ENCODE measurements at places on chromosomes 5 and 9. TPM values are rescaled to one million over a fixed set of nuclear protein-coding genes. Genes with fewer than 3 reads are reported as not detected.

Gene PCDHA1
- polyA plus RNA-seq: 0.18 TPM

Gene TRIM32
- 23.7 TPM for polyA plus RNA-seq

Gene RMRP
- not detected for polyA plus RNA-seq

Gene LCN10
- 0.31 TPM for polyA plus RNA-seq

Gene SHLD3
- 6.0 TPM for polyA plus RNA-seq

Gene PHYHD1
- 33.0 TPM for polyA plus RNA-seq

Gene PCDHB14
- 9.3 TPM for polyA plus RNA-seq

Gene N4BP3
- polyA plus RNA-seq: 9.5 TPM

Gene TMEM252
- 2.2 TPM for polyA plus RNA-seq

Gene PJA2
- polyA plus RNA-seq: 148 TPM

Gene ZNF454
- 8.2 TPM for polyA plus RNA-seq

Gene OR13C5
- polyA plus RNA-seq: not detected

Gene AK8
- 1.4 TPM for polyA plus RNA-seq

Gene OLFML2A
- 41.4 TPM for polyA plus RNA-seq

- no peak for DNase-seq
These were observed 33.4 kb downstream of the SECISBP2 start for GRCh38 chr9:89351584-89352300.

GRCh38 chr5:14881826-14882225 is 10.2 kb upstream of the ANKH start:
- DNase-seq: no peak

DNA sequence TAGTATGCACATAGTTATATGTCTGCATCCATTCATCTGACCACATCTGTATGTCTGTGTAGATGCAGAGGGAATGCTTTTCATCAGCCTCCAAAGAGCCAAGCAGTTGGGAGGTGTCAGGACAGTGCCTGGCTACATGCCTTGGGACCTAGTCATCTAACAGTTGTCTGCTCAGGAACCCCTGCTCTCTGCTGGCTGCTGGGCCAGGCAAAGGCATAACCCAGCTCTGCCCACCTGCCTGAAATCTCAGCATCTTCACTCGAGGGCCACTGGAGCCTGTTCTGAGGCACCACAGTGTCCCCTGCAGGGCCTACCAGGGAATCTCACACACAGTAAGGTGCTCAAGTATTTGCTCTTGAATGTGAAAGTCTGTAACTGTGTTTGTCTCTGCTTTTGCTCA is 3.7 kb downstream of the C9orf50 start:
- DNase-seq: no peak

- DNase-seq: no peak
These were observed 6.2 kb downstream of the PRDM12 start for GRCh38 chr9:130670644-130671043.

DNA sequence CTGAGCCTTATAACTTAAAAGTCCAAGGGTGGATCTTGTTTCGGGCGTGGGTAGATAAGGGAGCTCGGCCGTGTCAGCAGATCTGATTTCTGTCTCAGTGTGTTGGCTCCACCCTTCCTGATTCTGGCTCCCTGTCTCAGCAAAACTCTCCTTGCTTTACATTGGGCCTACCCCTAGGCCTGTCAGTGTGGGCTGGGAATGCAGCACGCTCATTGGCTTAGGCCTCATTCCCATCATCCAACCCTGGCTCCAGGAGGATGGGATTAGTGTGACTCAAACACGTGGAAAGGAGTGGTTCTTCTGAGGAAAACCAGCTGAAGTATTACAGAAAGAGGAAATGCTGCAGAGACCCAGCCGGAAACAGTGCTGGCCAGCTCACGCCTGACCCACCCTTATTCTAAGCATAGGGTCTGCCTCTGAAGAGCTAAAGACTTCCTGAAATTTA is 59.9 kb downstream of the ZFAND5 start:
- peak; percentile 26 for DNase-seq

- no peak for DNase-seq
These were observed 92.1 kb downstream of the ZCCHC7 start for GRCh38 chr9:37212435-37212834.

DNA sequence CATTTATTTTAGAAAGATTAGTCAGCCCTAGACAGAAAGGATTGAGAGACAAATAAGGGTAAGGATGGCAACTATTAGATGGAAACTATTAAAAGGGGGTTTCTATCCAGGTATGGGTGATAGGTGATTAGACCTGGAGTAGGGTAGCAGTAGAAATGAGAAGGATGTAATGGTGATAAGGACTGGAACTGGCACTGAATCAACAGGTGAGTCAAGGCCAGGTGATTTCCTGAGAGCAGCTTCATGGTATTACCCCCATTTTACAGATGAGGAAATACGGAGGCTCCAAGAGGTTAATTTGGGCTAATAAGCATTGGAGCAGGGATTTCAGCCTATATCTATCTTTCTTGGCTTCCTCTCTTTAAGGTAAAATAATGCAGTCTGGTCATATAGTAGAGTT is 55.7 kb downstream of the CAST start:
- no peak for DNase-seq

GRCh38 chr9:69572611-69573010 is 99.6 kb downstream of the APBA1 start:
- DNase-seq: no peak

GRCh38 chr5:136062366-136063274 is 33.8 kb downstream of the TGFBI start:
- DNase-seq: no peak

DNA sequence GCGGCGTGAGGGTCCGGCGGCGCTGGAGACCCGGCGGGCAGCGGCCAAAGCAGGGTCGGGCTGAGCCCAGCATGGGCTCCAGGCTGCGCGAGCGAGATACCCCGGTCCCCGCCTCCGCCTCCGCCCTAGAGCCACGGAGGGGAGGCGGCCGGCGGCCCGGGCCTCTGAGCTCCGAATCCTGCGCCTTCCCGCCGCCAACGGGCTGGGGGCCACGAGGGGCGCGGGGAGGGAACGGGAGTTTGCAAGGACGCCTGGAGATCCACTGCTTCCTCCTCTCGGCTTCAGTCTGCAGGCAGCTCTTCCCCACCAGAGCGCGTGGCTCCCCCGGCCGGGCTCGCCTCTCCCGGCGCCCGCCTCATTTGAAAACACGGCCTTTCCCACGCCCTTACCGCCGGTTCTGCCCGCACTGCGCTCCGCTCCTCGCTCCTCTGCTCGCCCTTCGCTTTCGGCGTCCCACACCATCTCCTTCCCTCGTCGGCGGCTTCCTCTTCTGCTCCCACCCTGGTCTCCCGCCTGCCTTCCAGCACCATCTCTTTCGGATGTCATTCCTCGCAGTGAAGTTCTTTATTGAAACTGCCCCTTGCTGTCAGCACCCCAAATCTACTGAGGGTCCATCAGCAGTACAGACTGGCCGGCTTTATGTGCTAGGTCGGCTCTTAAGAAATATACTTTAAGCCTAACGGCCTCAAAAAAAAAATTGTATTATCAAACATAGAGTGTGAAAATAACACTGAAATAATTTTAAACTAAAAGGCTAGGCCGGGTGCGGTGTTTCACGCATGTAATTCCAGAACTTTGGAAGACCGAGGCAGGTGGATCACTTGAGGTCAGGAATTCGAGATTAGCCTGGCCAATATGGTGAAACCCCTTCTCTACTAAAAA is 105.0 kb upstream of the FAM120A start:
- peak; percentile 36 for DNase-seq

DNA sequence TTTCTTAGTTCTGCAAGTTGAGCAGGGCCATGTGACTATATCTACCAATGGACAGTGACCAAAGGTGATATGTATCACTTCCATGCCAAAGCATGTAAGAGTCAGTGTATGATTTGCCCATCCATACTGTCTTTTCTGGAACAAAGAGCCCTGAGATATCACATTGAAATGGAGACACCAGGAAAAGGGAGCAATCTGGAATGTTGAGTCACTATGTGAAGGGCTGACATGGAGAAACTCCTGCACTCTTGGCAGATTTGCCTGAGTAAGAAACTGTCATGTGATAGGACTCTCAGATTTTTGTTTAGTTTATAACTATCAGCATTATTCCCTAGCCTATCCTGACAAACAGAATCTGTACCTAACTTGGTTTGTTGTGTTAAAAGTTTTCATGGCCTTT is 29.8 kb upstream of the TMEM161B start:
- no peak for DNase-seq

GRCh38 chr5:178293815-178294214 is 61.2 kb upstream of the PHYKPL start:
- no peak for DNase-seq

GRCh38 chr5:107557051-107557658 is 113.6 kb downstream of the EFNA5 start:
- no peak for DNase-seq

DNA sequence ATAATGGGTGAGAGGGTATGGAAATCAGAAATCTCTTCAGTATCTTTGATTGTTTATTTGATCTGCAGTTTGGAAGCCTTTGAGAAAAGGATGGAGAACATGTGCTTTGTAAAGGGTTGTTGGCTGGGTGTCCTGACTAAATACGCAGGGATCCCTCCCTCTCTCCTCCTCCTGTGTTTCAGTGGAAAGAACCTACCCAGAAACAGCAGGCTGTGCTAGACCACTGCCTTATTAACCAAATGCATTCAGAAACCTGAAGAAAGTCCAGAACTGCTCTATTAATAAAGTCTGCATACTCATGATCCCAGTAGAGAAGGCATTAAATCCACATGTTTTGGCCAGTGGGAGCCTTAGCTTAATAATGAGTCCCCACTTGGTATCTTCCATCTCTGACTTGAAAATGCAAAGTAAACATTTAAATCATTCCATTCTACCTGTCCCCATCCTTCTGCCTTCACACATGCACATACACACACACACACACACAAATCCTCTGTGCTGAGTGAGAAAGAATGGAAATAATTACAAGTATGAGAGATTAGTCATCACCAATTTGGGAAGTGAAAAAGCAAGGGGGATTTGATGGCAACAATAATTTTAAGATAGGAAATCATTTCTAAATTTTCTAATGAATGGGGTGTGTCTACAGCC is 10.0 kb upstream of the LECT2 start:
- no peak for DNase-seq

DNA sequence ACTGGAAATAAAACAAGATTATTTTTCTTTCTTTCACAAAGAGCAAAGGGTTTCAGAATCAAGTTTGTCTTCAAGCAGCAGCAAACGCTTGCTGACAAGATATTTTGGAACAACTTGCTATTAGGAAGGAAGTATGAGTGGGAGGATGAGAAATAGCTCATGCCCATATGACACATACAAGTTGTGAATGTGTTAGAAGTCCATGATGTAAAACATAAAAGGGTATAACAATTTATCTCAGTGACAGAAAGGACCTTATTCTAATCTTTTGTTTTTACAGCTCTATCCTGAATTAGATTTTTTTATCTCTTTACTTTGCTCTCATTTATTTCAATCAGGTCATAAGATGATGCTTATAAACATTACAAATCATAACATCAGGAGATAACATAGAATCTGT is 516.6 kb upstream of the MEF2C start:
- no peak for DNase-seq

DNA sequence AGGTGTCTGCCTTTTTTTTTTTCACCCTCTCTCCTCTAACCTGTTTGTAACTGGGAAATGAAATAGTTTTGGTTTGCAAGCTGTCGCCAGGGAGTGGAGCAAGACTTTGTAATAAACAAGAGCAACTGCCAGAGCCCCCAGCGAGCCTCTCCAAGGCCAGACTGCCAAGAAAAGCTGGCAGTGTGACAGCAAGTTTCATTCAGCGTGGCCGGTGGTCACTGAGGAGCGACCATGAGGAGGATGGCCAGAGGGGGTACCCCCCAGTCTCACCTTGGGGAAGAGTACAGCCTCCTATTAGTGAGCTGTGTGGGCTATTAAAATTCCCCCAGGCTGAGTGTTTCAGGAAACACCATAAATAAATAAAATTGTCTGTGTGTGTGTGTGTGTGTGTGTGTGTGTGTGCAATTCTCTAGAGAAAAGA is 49.9 kb downstream of the ZFAND5 start:
- peak; percentile 81 for DNase-seq

DNA sequence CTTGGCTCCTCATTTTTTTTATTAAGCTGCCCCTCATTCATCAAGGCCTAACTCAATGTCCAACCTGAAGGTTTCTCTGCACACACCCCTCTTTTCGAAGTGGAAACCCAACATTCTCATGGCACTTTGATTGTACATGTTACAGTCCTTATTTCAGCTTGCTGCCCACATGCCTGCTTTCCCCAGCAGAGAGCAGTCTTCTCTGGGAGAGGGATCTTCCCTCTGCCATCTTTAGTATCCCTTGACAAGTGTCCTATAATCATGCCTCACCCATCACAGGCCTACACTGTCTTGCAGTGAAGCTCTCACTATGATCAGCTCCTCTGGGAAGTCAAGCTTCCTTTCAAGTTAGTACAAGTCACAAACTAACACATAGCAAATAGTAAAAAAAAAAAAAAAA is 175.1 kb downstream of the ACER2 start:
- no peak for DNase-seq

GRCh38 chr5:18797222-18797621 is 1163.0 kb downstream of the TAF11L14 start:
- no peak for DNase-seq

GRCh38 chr5:107359916-107360234 is 310.9 kb downstream of the EFNA5 start:
- no peak for DNase-seq

GRCh38 chr9:87944682-87945081 is 26.9 kb downstream of the SPATA31C1 start:
- no peak for DNase-seq

DNA sequence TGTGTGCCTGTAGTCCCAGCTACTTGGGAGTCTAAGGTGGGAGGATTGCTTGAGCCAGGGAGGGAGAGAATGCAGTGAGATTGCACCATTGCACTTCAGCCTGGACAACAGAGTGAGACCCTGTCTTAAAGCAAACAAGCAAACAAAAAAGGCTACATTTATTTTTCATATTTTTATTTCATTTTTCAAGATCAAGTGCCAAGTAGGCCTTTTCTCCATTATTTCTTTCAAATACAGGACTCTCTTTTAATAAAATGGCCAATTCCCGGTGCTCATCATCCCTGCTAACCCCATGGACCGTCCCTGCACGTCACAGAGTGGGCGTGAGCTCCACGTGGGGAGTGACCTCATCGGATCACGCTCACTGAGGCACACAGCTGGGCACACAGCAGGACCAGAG is 9.3 kb upstream of the GBGT1 start:
- DNase-seq: no peak

All from right lung (tissue), 10 donors.